ENCODE measurements at places on chromosomes 2 and 18. TPM values are rescaled to one million over a fixed set of nuclear protein-coding genes. Genes with fewer than 3 reads are reported as not detected.

The ALLC gene
- polyA plus RNA-seq: 1.0 TPM

The NYAP2 gene
- polyA plus RNA-seq: not detected

The CD8B2 gene
- not detected for polyA plus RNA-seq

The TUBA4B gene
- polyA plus RNA-seq: 0.34 TPM

The ACTG2 gene
- polyA plus RNA-seq: 66.5 TPM

The STARD6 gene
- polyA plus RNA-seq: not detected

The PLEKHH2 gene
- polyA plus RNA-seq: 15.8 TPM

The BOLL gene
- not detected for polyA plus RNA-seq

The SIX2 gene
- polyA plus RNA-seq: 0.18 TPM

The COL3A1 gene
- 289 TPM for polyA plus RNA-seq

The TUBB8B gene
- polyA plus RNA-seq: 2.9 TPM

Data from ovary (tissue), 10 donors.